ENCODE measurements at places on chromosomes 2 and 18.

GRCh38 chr2:99682275-99683060 is 192.7 kb upstream of the REV1 start:
- DNase-seq = no peak

GRCh38 chr2:7028846-7029245 is 111.6 kb downstream of the RNF144A start:
- no peak for DNase-seq

DNA sequence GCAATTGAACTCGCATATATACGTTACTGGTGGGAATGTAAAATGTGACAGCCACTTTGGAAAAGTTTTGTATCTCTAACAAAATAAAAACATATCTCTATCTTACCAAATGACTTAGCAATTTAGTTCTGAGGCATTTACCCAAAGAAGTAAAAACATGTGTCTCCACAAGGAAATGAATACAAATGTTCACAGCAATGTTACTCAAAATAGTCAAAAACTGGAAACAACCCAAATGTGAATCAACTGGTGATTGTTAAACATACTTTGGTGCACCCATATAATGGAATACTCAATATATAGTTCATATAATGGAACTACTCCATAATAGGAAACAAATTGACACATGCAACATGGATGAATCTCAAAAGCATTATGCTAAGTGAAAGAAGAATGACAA is 70.4 kb upstream of the DNER start:
- no peak for DNase-seq

DNA sequence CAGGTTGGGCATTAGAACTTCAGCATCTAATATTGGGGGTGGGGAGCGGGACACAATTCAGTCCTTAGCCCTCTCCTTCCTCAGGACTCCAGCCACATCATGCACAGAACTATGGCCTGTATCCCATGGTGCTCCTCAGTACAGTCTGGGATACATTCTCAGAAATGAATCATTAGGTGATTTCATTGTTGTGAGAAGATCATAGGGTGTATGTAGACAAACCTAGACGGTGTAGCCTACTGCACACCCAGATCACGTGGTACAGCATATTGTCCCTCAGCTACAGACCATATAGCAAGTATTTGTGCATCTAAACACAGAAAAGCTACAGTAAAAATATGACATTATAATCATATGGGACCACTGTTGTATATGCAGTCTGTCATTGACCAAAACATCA is 23.2 kb upstream of the IMP4 start:
- no peak for DNase-seq

DNA sequence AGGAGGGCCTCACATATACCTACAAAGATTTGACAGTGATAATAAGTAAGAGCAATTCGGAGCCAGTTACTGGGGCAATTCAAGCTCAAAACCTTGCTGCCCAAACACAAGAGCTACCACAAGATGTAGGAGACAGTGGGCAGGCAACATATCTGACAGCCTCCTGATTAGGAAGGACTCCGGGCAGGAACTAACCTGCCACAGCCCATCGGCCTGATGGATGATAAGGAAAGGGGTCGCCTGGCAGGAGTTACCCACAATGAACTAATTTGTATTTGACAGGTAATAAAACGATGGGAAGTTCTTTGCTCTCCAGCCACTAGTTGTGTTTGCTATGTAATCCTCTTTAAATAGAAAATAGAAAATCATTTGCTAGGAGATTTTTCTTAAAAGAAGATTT is 100.2 kb downstream of the ARHGAP15 start:
- no peak for DNase-seq

DNA sequence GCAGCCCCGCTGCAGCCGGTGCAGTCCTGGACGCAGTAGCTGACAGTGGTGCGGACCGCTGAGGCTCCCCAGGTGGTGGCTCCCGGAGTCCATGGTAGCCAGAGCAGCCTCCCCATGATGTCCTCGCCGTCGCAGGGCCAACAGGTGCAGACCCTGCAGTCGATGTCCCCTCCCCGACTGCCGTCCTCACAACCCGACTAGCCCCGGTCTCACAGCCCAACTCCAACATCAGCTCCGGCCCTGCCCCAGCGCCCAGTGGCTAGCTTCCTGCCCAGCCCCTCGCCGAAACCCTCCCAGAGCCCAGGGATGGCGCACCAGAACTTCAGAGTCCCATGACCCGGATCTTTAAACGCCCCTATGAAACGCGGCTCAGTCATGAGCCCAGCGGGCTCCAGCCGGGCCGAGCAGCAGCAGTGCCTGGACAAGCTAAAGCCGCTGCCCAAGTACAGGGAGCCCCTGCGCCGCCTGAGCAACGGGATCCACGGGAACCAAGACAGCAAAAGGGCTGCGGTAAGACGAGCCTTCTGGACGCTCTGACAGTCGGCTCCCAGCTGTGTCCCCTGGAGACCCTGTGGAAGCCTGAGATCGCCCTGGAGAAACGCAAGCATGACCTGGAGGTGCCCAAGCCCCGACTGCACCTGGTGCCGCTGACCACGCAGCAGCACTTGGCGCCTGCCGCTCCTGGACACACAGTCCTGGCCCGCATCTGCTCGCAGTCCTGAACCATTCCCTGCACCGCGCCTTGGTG is 53.8 kb upstream of the TUBA3E start:
- DNase-seq = no peak

DNA sequence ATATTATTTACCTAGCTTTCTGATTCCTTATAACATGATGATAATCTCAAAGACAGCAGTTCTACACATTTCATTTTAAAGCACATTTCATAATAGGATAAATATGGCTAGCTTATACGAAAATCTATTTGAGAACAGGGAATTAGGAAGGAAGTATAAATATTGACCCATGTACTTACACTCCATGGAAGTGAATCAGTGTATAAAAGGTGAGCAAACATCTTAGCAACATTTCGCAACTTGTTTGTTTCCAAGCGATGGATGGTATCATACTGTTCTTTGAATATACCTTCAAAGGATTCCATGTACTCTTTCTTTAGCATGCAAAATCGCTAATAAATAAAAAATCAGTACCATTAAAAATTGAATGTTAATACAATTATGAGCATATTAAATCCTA is 53.1 kb downstream of the CWC22 start:
- DNase-seq = no peak

- no peak for DNase-seq
These were observed 4.5 kb upstream of the CYP27A1 start for GRCh38 chr2:218777276-218777990.

DNA sequence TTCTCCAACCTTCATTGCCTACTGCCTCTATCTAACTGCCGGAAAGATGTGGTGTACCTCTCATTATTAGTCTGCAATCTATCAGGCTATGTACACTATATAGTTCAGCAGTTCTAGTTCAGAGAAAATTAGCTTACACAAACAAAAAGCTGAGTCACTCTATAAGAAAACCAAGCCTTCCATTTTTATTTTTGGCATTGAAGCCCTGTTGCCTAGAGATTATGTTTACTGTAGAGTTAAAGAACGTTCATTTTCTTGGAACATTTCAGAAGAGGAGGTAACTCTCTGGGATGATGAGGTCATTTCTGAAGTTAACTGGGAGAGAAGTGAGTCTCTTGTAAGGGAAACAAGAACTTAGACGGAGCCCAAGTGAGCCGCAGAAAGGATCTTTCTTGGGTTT is 133.5 kb downstream of the FAM124B start:
- no peak for DNase-seq

GRCh38 chr2:236872015-236872414 is 213.7 kb upstream of the COPS8 start:
- DNase-seq = no peak

- no peak for DNase-seq
These were observed 475.0 kb downstream of the RNF144A start for GRCh38 chr2:7392076-7392787.

GRCh38 chr2:97714950-97715652 is 1.7 kb downstream of the ZAP70 start:
- no peak for DNase-seq

- no peak for DNase-seq
These were observed 511.9 kb upstream of the TNP1 start for GRCh38 chr2:217371781-217372213.

DNA sequence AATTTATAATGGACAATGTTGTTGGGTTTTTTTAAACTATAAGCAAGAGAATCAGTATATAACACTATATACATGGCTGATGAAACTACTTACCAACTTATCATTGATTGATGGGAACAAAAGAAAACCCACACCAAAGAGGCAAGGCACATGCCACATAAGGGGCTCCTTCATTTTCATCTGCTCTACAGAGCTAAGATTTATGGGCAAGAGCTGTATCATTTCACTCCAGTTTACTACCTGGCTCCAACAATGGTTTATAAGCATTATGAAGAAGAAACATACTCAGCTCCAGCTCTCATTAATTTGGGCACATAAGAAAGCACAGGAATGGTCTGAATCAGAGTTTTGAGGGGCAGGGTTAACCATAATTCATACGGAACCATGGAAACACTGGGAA is 283.3 kb downstream of the AGPS start:
- no peak for DNase-seq

DNA sequence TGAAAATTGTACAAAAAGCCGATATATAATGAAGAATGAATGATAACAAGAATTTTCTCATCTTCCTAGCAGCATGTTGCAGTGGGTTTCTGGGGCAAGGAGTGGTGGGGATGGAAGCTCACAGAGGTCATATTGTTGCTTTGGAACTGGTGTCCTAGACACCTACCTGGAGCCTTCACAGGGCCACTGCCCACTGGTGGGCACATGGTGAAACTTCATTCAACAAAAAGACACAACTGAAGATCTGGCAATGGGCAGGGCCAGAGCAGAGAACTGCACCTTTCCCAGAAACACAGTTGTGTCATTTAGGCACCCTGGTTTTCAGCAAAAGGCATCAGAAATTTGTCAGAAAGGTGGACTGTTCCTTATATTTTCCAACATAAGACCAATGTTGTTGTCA is 115.3 kb downstream of the FHOD3 start:
- no peak for DNase-seq

GRCh38 chr2:24857746-24858145 is 62.3 kb downstream of the ADCY3 start:
- no peak for DNase-seq

DNA sequence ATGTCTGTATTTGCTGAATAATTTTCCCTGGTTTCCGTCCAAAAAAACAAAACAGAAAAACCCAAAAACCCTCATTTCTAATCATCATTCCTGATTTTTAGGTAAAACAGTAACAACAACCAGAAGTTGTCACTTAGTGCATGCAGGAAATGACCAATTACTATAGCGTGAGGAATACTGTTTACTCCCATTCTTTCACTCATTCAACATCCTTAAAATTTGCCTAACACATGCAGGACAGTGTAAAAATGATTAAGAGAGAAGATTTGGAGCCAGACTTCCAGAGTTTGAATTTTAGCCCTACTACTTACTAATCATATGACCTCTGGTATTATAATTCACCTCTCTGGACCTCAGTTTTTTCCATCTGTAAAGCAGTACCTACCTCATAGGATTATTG is 83.1 kb downstream of the FIGN start:
- no peak for DNase-seq

GRCh38 chr18:73891572-73892421 is 255.8 kb downstream of the FBXO15 start:
- DNase-seq = no peak

GRCh38 chr2:36734304-36734703 is 37.8 kb downstream of the VIT start:
- no peak for DNase-seq

- DNase-seq = no peak
These were observed 145.4 kb upstream of the RIOK3 start for GRCh38 chr18:23307567-23308295.

All from stimulated activated CD4-positive, alpha-beta T cell treated with anti-CD3 and anti-CD28 coated beads, Interleukin-15, amount 100 ng/mL, for 48 hours (primary cell).